ENCODE measurements at places on chromosomes 1 and 21.

DNA sequence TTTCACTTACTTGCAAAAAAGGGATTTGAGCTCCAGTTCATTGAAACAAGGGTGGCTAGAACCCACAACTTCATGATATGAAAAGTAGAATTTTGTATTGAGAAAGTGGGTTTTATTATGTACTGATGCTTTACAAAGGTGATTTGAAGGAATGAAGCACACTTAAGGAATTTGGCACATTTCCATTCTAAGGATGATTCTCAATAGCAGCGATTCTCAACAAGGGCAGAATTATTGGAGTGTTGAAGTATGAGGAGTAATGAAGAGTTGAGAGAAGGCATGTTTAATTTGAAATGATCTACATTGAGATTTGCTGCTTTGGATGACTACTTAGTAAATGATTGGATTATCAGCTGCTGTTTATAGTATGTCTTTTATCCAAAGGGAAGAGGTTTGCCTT, 54.7 kb downstream of the FNBP1L start:
- no peak for DNase-seq

DNA sequence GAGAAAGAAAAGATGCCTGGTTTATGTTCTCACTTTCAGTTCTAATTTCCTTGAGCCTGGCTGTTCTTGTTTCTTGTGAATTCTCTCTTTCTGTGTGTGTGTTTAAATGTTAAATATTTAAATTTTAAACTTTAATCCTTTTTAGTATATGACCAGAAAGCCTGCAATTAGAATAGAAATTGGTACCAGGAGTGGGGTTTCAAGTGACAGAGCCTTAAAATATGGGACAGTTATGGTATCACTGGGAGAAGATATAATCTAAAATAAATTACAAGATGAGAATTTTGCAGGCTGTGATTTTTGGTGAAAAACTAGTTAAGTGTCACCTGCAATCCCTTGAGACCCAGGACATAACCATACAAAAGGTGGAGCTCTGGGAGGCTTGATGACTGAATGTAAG, 81.4 kb downstream of the SYT6 start:
- DNase-seq = no peak

DNA sequence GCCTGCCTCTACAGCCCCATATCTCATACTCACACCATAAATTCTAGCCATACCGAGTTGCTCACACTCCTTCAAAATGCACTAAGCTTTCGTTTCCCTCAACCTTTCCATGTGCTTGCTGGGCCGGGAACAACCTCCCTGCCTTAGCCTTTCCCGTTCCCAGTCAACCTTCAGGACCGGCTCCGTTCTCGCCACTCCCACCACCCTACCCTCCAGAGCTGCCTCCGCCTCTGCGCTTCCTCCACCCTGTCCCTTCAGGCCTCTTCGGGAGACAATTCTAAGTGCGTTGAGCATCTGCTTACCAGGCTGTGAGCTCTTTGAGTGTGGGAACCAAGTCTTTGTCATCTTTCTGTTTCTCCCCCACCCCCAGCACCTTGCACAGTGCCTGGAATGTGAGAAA, 31.6 kb downstream of the KCNN3 start:
- DNase-seq = no peak

GRCh38 chr1:55813618-55814017, 598.5 kb upstream of the USP24 start:
- no peak for DNase-seq

- no peak for DNase-seq
These were observed 119.4 kb downstream of the MAST2 start for GRCh38 chr1:45922813-45923212.

DNA sequence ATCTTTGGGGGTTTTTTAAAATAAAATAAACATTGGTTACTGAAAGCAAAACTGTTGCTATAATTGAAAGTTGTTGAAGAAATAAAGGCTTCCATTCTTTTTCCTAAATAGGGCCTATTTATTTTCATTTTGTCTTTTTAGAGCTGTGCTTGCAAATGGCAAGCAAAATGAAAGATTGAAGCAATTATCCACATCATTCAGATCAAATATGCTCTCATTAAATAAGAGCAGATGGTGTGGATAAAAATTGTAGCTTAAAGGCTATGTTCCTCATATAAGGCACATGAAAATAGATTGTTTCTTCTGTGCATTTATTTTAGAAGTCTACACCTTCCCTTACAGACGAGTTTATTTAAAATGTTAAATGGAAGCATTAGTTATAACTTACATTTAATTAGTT, 1317.7 kb downstream of the MRPL39 start:
- DNase-seq = no peak

DNA sequence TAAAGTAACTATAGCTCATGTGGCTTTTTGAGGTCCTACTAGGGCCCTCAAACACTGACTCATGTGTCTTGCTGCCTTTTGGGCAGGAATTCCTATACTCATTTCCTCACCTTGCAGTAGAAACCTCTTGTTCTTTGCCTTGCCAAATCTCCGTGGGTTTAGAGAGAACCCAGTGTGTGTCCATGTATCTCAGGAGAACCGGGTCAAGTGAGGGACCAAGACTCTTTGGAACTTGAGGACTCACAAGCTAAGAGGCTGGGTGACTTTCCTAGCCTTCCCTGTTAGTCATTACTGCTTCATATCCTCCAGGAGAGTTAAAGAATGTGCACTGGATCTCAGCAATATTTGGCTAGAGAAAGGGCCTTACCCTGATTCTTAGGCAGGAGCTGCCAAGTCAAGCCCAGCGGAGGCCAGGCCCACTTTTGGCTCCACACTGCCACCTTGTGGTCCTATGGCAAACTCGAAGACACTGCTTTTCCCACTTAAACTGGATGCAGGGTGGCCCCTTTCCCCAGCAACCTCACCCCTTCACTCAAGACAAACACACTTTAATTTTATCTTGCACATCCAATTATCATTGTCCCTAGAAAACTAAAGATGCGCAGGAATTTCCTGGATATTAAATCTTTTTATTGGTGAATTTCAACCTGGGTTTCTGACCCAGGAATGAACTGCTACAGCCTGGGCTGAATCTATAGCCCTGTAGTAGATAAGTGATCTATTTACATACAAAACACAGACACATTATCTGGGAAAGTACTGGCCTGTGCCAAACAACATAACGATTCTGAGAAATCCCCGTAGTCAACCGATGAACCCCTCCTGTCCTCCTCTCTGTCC, 10.6 kb downstream of the AVPR1B start:
- DNase-seq = peak; percentile 80

GRCh38 chr1:162196387-162196786, 126.9 kb downstream of the NOS1AP start:
- no peak for DNase-seq

GRCh38 chr1:86156566-86157455, at the start of gene COL24A1:
Gene COL24A1, minus strand, starts transcription at chr1:86156772. Its CDS starts 376 bp downstream, at chr1:86156396.
- DNase-seq = no peak

DNA sequence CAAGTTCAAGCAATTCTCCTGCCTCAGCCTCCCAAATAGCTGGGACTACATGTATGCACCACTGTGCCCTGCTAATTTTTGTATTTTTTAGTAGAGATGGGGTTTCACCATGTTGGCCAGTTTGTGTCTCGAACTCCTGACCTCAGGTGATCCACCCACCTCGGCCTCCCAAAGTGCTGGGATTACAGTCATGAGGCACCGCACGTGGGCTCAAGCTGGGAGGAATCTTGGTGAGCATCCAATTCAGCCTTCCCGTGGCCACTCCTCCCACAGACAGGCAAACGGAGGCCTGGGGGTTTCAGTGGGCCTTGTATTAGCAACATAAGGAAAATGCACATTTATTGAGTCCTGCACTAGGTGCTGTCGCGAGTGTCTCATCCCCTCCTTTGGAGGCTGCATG, 24.5 kb upstream of the VWA5B1 start:
- no peak for DNase-seq

DNA sequence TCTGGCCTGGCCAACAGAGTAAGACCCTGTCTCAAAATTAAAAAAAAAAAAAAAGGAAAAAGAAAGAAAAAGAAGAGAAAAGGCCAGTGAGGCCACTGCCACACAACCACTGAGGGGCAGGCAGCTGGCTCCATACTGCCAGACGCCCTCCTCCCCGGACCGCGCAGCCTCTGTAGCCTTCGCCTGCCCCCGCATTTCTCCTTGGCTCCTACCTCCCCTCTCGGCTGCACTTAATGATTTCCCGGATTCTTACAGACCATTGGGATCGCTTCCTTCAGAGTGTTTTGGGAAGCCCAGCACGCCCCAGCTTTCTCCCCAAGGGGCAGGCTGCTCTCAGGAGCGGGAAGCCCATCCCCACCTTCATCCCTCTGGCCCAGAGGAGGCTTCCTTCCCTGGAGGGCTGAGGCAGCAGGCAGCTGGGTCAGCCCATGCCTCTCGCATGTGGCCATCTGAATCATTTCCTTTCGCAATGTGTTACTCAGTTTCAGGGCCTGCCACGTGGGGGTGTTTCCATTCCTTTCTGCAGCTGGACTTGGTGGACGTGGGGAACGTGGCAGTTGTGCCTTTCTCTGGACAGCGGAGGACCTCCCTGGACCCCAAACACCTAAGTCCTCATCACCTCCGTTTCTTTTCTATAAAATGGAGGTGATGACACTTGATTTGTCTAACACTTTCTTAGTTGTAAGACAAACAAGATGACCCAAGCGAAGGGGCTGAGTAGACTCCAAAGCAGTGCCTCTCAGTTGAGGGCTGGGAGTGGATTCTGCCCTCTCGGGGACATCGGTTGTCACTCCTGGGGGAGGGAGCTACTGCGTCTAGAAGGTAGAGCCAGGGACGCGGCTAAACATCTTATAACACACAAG, 2.3 kb downstream of the SLC2A5 start:
- peak; percentile 7 for DNase-seq

DNA sequence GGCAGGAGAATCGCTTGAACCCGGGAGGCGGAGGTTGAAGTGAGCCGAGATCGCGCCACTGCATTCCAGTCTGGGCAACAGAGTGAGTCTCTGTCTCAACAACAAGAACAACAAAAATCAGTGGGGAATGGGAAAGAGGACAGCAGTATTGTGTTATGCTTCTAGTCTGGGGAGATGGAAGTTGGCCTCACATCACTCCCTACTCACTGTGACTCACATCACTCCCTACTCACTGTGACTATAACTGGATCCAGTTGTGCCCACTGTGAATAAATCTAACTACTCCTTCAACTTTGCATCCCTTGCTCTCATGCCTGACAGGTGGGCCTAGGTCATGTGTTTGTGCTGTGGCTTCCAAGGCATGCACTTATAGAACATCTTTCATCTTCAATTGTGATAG, 285.4 kb upstream of the USP24 start:
- DNase-seq = no peak

- DNase-seq = no peak
These were observed 129.0 kb upstream of the KLHDC7A start for GRCh38 chr1:18351735-18352134.

DNA sequence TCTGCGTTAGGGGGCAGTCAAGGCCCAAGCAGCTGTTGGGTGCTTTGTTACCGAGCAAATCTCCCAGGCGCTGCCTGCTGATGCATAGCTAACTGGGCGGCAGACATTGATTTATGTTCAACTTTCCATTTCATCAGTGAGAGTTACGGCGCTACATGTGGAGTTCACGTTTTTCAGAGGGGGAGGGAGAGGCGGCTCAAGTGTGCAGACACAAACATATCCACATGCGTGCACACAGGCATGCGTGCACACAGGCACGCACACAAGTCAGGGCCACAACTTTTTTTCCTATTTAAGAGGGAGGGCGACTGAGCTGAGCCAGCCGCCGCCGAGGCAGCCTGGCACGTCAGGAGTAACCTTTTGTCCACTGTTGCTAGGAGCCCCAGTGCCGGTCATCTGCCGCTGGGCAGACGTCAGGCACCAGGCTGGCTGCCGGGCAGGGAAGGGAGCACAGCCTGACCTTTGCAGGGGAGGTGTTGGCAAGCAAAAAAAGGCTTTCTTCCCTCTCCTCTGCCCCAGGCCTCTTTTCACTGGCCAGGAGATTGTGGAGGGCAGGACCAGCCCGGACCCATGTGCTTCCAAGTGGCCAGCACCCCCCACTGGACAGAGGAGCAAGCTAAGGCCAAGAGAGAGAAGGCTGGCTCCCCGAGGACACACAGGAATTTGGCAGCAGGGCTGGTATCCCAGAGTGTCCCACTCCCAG, 73.3 kb downstream of the MRPL37 start:
- peak; percentile 62 for DNase-seq

DNA sequence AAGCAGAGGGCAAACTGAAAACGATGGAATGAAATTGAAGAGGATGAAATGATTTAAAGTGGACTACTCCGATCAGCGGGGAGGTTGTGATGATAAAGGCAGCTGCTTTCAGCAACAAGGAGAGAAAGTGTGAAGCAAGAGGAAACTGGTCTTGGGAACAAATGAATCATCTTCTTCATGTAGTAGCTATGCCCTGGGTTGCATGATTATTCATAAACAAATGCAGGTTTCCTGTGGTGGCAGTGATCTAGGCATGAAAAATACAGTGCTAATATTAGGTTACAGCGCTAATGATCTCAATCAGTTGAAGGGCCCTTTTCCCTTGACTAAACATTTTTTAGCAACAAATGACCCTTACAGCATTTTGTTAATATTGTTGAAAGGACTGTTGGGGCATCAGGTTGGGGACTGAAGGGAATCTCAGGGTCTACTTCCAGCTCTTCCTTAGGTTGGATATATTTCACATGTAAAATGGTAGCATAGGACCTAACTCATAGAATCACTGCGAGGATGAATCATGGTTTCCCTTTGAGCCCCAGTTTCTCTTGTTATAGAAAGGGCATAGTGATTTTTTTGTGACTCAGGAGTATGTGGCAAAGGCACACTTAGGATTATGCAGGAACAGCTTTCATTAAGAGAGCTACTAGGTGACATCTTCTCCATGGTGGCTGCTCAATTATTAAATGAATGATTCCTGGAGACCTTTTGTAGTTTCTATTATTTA, 1.9 kb upstream of the ZFYVE9 start:
- no peak for DNase-seq

DNA sequence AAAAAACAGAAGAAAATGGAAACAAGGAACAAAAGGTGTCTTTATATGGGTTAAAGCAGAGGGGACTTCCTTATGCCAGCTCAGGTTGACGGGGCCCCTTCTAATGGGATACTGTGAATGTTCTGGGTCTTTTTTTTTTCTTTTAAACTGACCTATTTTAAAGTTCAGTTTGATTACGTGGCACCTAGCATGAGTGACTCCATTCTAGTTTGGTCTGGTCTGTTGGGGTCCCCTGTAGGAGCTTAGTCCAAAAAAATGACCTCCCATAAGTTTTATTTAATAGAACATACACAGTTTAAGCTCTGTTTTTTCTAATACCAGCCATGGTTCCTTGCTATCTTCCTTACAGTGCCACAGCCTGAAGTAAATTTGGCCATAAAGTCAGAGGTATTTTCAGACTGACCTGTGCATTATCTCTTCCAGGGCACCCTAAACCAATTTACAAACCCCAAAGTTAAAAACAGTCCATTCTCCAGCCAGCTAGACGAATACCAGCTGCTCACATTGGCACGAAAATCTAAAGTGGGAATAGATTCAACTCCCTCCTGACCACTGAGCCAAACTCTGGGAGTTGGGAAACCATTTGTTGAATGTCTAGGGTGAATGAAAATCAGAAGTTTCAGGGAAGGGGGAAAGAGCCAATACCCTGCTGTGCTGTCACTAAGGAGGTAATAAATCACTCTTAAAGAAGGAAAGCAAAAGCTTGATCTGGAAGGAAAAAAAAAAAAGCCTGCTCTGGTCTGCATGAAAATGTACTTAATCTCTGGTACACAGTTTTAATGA, 42.4 kb downstream of the AKNAD1 start:
- no peak for DNase-seq

- DNase-seq = no peak
These were observed 32.7 kb upstream of the KHDRBS1 start for GRCh38 chr1:31980835-31981455.
